Cerebellum (tissue), 4 donors: ENCODE measurements at places on chromosomes 5 and 9. TPM values are rescaled to one million over a fixed set of nuclear protein-coding genes. Genes with fewer than 3 reads are reported as not detected.

The ADGRV1 gene
- total RNA-seq, result 249 TPM

The CAVIN4 gene
- total RNA-seq, result 11.3 TPM

The SNCB gene
- total RNA-seq, result 25.6 TPM

The ABLIM3 gene
- total RNA-seq, result 43.3 TPM

The PDE8B gene
- 6.4 TPM for total RNA-seq

The IL13 gene
- total RNA-seq, result not detected

The TICAM2 gene
- 0.82 TPM for total RNA-seq

The ADCY2 gene
- 21.7 TPM for total RNA-seq

The TNFSF15 gene
- 0.18 TPM for total RNA-seq

The JADE2 gene
- 4.5 TPM for total RNA-seq

The SAPCD2 gene
- total RNA-seq, result 4.7 TPM

The ZBED3 gene
- 3.7 TPM for total RNA-seq

The CDH18 gene
- total RNA-seq, result 77.3 TPM

The GNG10 gene
- total RNA-seq, result 15.2 TPM

The TAS2R1 gene
- total RNA-seq, result 0.45 TPM

The MCIDAS gene
- total RNA-seq, result not detected

The PTGES gene
- 1.5 TPM for total RNA-seq

The CHD1 gene
- total RNA-seq, result 108 TPM

The SMIM33 gene
- total RNA-seq, result not detected
